ENCODE measurements at places on chromosomes 4 and X.

- no peak for DNase-seq
Measured at GRCh38 chr4:182876427-182876826, 40.8 kb downstream of the DCTD start.

GRCh38 chr4:185987961-185988627 lies 80.9 kb upstream of the TLR3 start:
- DNase-seq: no peak

DNA sequence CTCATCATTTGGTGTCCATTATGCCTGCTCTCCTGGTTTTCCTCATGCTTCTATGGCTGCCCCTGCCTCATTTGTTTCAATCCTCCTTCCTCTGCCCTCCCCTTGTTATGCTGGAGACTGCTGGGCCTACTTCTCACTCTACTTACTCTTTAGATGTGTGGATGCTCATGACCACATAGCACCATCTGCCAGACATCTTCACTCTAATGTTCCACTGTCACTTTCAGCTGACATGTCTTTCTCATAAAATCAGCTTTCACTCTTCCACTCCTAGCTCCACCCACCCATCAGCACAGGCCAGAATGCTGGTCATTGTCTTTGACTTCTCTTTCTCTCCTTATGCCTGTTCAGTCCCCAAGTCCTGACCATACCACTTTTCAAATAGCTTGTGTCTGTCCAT lies 86.8 kb downstream of the REPS2 start:
- no peak for DNase-seq

GRCh38 chrX:155056877-155057792 lies 13.8 kb downstream of the CMC4 start:
- no peak for DNase-seq

GRCh38 chr4:137263206-137263605 lies 269.1 kb downstream of the PCDH18 start:
- DNase-seq: no peak

- DNase-seq: no peak
Measured at GRCh38 chr4:109411964-109412363, 21.7 kb upstream of the SEC24B start.

DNA sequence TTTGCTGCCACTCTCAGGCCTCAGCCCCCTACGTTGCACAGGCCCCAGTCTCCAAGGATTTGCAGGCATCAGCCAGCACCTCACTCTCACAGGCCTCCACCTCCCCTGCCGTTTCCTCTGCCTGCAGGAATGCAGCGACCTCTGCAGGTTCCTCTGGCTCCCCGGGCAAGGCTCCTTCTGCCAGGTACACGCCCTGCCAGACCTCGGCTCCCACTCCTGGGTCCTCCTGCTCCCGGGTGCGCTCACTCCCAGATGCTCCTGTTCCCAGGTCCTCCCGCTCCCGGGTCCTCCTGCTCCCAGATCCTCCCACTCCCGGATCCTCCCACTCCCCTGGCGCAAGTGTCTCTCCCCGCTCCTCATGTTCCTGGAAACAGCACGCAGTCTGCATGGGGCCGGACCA lies 144.4 kb upstream of the RADX start:
- DNase-seq: no peak

GRCh38 chrX:151713849-151714248 lies 2.0 kb upstream of the FATE1 start:
- DNase-seq: no peak

GRCh38 chrX:12425496-12425895 lies 287.2 kb downstream of the FRMPD4 start:
- DNase-seq: no peak

GRCh38 chr4:148749403-148749802 lies 307.2 kb upstream of the NR3C2 start:
- DNase-seq: no peak

DNA sequence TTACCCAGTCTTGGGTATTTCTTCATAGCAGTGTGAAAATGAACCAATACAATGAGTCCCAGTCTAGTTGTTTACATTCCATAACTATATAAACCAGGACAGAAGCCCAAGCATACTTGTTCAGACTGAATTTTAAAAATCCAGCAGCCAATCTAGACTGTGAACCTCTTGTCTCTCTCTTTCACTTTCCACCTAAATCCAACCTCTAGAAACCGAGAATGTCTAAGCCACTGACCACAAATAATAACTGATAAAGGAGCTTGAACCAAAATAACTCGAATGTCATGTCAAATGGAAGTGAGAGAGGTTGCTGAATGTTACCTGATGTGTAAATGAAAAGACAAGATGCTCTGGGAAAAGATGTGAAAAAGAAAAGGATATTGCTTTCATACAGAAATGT lies 544.7 kb downstream of the NLGN4X start:
- no peak for DNase-seq

DNA sequence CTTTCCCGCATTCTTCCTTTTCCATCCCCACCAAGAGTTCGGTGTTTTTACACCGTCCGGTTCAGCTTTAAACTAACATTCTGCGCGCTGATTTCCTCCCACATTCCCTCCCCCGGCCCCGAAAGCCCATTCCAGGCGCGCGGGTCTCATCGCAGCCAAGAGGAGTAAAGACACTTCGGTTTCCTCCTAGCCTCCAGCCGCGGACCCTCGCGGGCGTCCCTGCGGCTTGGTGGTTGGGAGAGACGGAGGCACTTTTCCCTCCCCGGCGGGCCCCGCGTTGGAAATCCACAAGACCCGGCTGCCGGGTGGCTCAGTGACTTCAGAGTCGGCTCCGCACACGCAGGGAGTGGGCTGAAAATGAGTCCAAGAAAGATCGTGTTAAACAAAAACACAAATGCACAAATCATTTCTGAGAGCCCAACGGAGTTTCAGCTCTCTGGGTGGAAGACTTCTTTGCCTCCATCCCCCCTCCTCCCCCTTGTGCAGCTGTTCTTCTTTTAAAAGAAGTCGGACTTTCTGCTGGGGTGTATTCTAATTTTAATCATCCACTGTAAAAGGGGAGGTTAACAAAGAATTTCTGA lies 2.0 kb upstream of the ARX start:
- DNase-seq: no peak

- no peak for DNase-seq
Measured at GRCh38 chrX:10893976-10894375, 217.2 kb upstream of the HCCS start.

- no peak for DNase-seq
Measured at GRCh38 chr4:78297116-78297800, 240.1 kb downstream of the FRAS1 start.

- no peak for DNase-seq
Measured at GRCh38 chr4:100519205-100519604, 1.4 kb upstream of the EMCN start.

DNA sequence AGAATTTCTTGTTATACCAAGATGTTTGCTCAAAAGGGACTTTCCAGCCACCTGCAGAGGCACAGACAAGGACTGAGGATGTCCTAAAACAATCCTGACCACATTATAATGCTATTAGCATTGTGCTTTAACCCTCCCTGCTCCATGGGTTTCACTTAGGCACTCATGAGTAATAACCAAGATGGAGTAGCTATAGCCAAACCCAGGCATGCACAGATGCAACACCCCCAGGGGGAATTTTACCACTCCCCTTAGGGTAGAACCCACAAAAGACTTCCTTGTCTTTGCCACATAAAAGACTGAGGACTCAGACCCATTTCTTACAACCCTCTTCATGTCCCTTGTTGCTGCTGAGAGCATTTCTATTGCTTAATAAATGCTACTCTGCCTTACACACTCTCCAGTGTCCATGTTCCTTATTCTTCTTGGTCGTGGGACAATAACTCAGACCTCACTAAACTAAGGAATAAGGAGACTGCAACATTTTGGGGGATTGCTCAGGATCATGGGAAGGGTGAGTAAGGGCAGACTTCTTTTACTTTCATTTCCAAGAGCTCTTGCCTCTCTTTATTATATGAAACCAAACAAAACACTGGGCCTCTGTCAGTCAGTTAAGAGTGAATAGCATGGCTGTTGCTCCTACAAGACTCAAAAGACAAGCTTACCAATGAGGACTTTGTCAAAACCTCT lies 103.5 kb downstream of the TECRL start:
- DNase-seq: no peak
